ENCODE measurements at places on chromosomes 2 and 18. TPM values are rescaled to one million over a fixed set of nuclear protein-coding genes. Genes with fewer than 3 reads are reported as not detected.
A peak's percentile ranks its signal among the peaks of the same experiment; 100 is the strongest.

CYBRD1 gene
- 66.1 TPM for total RNA-seq

DNA sequence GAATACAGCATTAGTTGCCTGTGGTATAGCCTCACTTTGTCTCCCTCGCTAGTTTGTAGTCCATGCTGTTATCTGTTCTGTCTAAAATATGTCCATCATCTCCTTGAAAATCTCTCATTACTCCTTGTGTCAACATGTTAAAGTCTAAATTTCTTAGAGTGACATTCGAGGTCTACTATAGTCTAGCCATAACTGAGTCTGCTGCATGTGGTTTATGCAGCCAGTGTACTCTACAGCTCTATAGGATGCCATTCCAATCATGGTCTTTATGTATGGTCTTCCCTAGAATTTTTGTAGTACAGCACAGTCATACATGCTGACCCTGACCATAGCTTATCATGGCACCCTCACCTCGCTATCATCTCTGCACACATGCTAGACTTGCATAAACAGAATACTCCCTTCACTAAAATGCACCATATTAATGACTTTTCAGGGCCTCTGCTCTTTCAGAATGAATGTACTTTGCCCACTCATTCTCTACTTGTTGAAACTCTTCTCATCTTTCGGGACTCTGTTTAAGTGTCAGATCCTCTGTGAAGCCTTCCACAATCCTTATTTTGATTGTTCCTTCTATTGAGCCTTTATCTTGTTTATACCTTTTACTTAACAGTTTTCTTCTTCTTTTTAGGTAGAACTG lies 12.8 kb downstream of the TANK start:
- no peak for DNase-seq

GRCh38 chr18:75063615-75064512 lies 145.1 kb downstream of the PTGR3 start:
- no peak for DNase-seq

DNA sequence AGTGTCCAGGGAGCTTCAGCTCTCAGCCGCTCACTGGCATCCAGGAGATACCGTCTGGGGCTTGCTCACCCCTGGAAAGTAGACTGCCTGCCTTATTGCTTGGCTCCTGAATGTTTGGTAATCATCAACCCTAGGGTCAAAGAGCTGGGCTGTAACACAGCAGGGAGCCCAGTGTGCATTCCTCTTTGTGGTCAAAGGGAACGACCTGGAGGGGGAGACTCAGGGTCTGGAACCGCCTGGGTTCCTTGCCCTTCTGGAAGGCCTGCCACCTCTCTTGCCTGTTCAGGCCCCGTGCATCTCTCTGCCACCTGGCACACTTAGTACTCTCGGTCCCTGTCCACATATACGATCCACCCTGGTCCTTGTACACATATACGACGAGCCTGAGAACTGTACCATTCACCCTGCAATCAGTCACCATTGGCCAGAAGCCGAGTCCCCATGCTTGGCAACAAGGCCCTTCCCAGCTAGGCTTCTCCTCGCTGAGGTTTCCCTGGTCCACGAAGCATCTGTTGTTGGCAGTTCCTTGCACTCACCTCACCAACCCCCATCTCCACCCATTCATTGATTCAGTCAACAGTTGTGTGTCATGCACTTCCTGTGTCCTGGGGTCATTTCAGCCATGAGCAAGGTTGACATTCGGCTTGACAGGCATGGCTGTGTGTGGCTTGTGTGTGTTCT lies at the start of gene NAT8:
TSS of gene NAT8 (minus strand) at position 85 of the 681 bp plus-strand sequence. CDS start 794 bp downstream, outside the sequence.
- DNase-seq: no peak

DNA sequence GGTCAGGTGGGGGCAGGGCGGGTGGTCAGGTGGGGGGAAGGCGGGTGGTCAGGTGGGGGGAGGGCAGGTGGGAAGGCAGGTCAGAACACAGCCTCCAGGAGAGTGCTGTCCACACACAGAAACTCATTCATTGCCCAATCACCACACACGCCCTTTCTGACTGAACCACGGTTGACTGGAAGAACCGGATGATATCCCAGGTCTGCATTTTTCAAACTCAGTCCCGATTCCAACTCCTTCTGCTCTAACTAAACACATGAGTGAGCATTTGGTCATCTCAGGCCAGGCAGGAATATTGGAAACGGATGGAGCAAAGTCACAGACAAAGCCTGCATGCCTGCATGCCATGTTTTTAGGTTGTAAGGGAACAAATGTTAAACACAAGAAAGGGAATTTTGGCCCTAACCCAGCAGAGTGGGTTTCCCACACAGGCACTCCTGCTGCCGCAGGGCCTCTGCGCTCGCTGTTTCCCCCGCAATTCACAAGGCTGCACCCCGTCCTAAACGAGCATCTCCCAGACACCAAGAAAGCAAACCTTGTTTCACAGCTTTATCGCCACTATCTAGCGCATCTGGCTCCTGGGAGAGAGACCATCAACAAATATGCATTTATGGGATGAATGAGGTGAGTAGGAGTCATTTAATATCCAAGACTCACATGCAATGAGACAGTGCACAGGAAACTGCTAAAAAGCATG lies 100.1 kb downstream of the ZNF516 start:
- no peak for DNase-seq

- no peak for DNase-seq
These were observed 210.1 kb upstream of the RND3 start for GRCh38 chr2:150697596-150697995.

- DNase-seq: no peak
These were observed 322.1 kb upstream of the MEX3C start for GRCh38 chr18:51519571-51519970.

C2orf78 gene
- not detected for total RNA-seq

GRCh38 chr18:404061-404636 lies 96.4 kb downstream of the COLEC12 start:
- DNase-seq: no peak

TMEM178A gene
- total RNA-seq: 3.9 TPM

- peak; percentile 39 for DNase-seq
These were observed 100.4 kb upstream of the FZD5 start for GRCh38 chr2:207869784-207870778.

DNA sequence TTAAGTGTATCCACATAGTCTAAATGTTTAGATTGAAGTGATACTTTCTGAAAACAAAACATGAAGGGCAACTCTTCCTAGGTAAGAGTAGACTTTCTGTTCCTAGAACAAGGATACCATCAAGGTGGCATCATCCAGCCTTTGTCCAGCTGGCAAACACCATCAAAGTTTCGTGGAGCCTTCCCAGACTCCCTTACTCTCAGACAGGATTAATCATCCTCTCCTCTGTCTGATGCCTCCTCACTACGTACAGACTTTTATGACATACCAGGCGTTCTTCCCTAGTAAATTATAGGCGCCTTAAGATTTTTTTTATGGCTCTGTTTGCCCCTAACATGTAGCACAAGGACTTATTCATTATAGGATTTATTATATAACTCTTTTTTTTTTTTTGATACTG lies 29.4 kb upstream of the ASNSD1 start:
- DNase-seq: no peak

DNA sequence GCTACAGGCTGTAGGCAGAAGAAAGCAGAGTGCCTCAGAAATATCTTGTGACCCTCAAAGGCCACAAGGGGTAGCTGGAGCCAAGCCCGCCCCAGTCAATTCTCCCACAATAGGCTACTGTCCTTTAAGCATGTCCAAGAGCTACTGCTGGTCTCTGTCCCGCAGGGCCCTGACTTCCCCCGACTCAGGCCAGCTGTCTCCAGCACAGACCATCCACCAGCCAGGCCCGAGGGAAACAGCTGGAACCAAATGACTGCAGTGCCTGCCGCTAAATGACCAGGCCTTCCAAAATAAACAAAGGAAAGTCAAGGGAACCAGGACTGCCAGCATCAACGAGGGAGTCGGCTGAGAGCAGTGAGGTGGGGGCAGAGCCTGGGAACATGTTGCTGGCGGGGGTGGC lies 36.7 kb downstream of the MCFD2 start:
- no peak for DNase-seq

- peak; percentile 32 for DNase-seq
These were observed 50.1 kb upstream of the ITM2C start for GRCh38 chr2:230814616-230815015.

GRCh38 chr18:74836296-74837139 lies 238.8 kb downstream of the ZNF407 start:
- peak; percentile 35 for DNase-seq

WDCP gene
- 6.8 TPM for total RNA-seq

DNA sequence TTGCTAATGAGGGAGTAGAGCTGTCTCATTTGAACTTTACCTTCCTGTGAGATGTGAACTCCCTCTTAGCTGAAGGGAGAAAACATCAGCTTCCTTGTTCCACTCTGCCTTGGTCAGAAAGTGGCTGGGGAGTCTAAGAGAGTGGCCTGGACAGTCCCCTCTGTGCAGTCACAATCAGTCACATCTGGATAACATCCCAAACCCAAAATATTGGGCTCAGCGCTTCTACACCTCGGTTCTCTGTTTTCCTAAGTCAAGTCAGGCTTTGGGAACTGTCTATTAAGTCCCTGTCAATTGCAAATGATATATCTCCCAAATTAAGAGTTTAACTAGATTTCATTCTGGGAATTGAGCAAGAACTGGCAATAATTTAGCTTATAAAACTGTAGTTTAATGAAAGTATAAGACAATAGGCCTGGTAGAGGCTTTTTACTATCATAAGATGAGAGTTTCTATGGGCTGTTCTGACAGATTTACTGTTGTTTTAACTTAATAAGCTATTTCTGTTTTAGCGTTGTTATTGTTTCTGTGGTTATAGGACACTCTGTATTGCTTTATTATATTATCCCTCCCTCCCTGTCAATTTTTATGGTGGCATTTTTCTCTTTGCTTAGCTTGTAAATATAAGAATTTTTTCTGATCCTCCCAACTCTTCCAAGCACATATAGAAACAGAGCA lies 135.1 kb upstream of the LHCGR start:
- no peak for DNase-seq

DNA sequence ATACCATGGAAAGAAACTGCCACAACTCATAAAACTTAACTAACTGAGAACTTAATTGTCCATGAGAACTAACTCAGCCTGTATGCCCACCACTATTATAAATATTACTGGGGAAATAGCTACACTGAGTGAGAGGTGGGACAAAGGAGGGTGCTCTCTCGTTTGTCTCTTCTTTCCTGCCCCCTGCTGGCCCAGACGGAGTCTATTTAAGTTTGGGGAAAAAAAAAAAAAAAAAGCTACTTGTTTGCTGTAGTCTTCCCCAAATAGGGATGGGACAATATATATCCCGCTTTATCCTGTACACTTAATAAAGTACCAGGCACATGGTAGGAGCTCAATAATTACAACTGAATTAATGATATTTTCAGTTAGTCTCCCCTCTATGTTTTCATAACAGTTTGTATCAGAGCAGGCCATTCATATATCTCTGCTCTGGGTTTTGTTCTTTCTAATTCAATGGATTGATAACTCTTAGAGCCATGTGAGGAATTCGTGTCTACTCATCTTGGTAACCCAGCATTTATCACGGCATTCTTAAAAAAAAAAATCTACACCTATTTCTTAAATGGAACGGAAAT lies 647.6 kb upstream of the PKDCC start:
- DNase-seq: peak; percentile 46

GRCh38 chr2:105644174-105644980 lies 100.3 kb upstream of the NCK2 start:
- DNase-seq: no peak

DNA sequence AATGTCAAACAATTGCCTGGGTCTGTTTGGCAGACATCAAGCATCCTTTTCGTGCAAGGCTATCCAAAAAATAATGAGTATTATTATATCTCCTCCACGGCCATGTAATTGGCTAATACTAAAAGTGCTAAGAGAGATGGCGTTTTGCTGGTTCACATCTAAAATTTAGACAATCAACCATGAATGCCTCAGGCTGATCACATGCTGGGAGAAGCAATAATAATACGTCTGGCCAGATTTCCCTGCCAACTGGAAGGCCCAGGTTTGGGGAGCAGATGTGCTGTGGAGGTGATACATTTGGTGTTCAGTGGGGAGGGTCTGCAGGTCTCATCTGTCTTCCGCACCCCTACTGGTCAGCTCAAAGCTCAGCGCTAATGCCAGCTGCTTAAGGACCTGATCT lies 60.3 kb upstream of the CREB1 start:
- no peak for DNase-seq

DNA sequence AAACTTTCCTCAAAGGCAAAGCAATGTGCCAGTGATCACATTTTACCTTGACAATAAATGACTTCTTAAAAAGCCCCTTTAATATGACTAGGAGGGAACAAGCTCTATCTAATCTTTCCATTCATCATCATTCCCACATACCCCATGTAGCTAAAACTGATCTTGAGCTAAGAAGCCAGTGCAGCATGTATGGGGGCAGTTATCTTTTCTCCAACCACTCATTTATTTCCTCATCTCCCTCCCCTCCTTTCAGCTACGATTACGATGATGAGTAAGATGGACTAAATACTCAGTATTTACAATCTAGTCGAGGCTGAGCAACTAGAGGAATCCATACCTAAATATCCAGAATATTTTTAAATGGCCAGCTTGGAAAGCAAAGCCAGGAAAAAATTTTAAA lies 35.5 kb downstream of the PNO1 start:
- DNase-seq: no peak

DNA sequence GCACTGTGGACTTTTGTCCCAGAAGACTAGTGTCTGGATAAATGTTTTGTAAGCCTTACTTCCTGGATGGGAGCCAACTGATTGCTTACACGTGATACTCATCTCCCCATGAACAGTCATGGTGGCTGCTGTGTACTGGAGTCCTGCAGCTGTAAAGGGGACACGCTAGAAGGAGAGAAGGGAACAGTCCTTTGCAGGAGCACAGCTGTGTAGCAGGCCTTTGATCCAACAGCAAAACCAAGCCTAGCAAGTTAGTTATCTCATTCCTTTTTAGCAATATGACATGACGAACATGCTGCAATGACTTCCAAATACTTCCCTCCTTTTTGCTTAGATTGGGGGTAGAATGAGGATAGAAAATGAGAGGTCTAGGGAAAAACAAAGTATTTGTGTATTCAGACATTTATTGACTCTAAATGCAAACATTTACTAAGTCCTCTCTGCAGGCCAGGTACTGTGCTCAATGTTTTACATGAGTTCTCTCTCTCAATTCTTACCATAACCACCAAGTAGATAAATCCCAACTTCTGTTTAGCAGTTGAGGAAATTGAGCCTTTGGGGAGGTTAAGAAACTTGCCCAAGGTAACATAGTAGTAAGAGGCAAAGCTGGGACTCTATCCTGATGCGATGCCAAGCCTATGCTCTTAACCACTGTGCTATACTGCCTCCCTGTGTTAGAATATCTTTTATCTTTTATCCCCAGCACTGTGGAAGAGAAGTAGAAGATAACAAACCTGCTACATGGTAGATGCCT lies 55.4 kb upstream of the CD28 start:
- DNase-seq: peak; percentile 85

- peak; percentile 69 for DNase-seq
These were observed 15.0 kb upstream of the POLI start for GRCh38 chr18:54254265-54254758.

GRCh38 chr2:8437228-8437948 lies 244.5 kb upstream of the ID2 start:
- DNase-seq: no peak

Data from hepatocyte (in vitro differentiated cells).